ENCODE measurements at places on chromosomes 12 and 14. TPM values are rescaled to one million over a fixed set of nuclear protein-coding genes. Genes with fewer than 3 reads are reported as not detected.

Gene KITLG
- total RNA-seq, result not detected

Gene PAH
- total RNA-seq, result 0.32 TPM

Gene C14orf180
- not detected for total RNA-seq

DNA sequence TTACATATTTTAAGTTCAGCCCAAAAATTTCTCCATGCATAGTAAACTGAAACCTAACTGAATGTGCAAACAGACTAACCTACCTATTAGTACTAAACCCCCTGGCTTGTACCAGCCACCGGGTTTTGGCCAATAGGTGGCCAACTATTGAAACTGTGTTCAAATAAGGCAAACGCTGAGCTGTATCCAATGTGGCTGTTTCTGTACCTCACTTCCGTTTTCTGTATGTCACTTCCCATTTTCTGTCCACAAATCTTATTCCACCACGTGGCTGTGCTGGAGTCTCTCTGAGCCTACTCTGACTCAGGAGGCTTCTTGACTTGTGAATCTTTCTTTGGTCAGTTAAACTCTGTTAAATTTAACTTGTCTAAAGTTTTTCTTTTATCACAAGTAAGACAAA is 6.0 kb upstream of the FBXO34 start:
- DNase-seq, result no peak

DNA sequence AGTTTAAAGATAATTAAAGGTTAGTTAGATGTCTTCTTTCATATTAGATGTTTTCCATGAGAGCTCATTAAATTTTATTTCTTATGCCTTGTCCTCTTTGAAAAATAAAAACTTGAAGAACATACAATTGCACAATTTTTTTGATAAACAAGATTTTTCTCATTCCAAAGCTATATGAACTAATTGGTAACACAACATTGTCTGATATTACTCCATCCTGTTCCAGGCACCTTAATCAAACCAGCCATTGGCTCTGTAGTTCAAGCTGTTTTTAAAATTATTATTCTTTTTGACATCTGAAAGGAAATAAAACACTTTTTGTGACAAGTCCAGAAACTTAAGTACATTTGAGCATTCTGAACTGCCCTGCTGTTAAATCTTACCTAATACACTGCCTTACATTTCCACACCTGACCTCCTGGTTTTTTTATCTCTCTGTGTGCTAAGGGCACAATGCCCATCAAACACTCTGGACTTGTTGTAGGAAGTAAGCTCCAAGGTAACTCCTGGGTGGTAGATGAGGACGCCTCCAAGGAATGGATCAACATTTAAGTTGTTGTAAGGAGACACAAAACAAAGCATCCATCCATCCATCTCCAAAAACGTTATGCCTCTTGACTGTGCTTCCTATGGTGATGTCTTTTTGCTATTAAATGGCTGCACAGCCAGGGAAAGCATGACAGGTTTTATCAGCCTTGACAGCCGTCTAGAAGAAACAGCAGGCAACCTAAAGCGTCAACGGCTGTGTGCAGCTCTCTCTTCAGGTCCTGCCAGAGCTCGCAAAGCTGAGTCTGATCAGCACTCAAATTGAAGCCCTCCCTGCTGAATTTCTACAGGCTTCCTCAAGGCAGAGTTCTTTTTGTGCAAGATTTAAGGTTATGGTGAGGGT is 449.9 kb upstream of the FLRT2 start:
- DNase-seq, result no peak

DNA sequence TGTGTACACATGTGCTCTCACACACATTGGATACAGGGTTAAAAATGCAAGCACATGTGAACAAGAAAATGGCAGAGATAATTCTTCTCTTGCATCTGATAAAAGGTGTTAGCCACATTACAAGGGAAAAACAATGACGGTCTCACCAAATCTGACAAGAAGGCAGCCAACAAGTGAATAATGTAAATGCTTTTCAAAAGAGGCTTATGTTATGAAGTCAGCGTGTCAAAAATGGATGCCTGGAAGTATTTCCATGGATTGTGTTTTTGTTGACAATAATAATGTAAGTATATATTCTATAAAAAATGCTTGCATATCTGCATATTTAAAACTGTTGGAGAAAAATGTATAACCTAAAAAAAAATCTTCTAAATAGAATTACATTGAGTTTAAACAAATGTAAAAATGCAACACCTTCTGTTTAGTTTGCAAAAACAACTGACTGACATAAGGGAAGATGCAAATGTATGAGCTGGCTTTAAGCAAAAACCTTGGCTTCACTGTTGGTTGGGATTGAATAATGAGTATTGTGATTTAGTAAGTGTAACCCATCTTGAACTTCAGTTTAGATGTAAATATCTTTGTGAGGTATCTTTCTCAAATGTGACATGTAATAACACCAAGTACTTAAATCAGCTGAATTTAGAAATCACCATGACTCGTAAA is 424.9 kb downstream of the PDZRN4 start:
- no peak for DNase-seq

DNA sequence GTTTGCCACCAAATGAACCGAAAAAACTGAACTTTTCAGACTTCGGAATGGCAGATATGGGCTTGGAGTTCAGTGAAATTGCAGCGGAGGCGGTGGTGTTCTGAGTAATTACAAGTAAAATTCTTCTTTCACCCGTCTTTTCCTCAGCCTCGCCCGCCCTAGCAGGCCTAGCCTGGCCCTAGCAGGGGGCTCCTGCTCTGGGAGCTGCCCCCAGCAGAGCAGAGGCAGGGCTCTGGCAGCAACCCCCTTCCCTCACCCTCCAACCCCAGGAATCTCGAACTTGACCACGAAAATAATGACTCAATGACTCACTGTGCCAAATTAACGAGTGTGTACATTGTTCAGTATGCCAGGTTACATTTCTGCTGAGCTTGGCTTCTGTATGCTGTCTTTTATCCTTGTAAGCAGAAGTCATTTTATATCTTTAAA is 1.1 kb downstream of the PAPLN start:
- DNase-seq, result peak; percentile 26

DNA sequence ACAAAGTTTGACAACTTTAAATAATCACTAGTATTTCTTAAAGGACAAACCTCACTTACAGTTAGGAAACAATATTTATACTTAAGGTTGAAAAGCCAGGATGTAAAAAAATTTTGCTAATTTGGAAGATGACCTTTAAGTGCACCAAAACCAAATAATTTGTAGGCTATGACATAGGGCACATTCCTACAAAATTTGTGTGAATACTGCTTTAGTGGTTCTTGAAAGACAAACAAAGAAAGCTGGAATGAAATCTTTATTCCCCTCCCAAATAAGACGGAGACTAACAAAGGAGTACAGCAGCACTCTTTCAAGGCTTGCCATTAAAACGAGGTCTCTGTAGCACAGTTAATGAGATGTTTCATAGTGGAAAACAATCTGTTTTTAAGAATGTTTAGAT is 45.6 kb downstream of the MSRB3 start:
- no peak for DNase-seq

DNA sequence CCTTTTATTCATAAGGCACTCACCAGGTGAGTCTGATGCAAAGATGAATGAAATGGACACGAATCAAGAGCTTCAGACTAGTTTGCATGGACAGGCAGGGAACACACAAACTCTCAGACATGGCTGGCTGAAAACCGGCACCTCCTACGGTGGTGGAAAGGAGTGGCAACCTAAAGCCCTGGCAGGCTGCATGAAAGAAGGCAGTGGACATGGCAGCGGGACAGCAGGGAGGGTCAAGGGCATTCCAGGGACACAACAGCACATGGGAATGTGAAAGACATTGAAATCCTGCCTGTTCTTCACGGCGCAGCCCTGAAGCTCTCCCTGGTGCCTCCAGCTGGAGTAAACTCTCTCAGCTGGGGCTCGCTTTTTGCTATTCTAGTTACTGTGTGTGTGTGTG is 16.6 kb upstream of the LRTM2 start:
- DNase-seq, result no peak

GRCh38 chr14:99812096-99812750 is 19.0 kb downstream of the EML1 start:
- no peak for DNase-seq

All from activated naive CD4-positive, alpha-beta T cell treated with anti-CD3 and anti-CD28 coated beads, Interleukin-2, amount 50 U/mL, for 72 hours (primary cell).